Fibroblast of upper back skin (primary cell): ENCODE measurements at places on chromosomes 13 and 19.
A peak's percentile ranks its signal among the peaks of the same experiment; 100 is the strongest.

DNA sequence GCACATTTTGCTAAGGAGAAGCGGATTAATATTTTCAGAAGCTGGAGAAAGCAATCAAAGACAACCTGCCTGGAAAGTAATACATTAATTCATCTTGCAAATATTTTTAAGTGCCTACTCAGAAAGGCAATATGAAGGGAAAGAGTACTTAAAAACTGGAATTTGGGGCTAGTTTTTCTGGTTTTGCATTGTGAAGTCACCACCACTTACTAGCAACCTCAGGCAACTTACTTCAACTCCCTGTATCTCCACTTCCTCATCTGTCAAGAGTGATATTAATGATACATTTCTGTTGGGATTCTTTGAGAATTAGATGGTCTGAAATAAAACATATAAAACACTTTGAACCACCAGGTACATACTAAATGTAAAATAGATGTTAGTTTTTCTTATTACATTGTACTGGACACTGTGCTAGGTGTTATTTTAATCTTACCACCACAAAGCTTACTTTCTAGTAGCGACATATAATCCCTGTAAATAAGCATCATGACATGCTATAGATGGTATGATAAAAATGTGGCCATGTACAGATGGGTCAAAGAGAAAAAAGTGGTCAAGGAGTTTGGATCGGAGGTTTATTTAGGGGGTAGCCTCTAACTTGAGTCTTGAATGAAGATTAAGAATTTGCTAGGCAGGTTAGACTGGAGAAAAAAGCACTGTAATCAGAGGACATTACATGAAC, 101.2 kb downstream of the SPRY2 start:
- peak; percentile 11 for DNase-seq

GRCh38 chr13:66208589-66208988, 1021.5 kb downstream of the PCDH9 start:
- DNase-seq = no peak

GRCh38 chr19:49488863-49489537, 1.6 kb downstream of the RPL13A start:
- no peak for DNase-seq

GRCh38 chr19:37942516-37942902, 35.5 kb downstream of the SIPA1L3 start:
- DNase-seq = no peak

GRCh38 chr13:93771782-93772181, 545.2 kb downstream of the GPC6 start:
- peak; percentile 70 for DNase-seq

DNA sequence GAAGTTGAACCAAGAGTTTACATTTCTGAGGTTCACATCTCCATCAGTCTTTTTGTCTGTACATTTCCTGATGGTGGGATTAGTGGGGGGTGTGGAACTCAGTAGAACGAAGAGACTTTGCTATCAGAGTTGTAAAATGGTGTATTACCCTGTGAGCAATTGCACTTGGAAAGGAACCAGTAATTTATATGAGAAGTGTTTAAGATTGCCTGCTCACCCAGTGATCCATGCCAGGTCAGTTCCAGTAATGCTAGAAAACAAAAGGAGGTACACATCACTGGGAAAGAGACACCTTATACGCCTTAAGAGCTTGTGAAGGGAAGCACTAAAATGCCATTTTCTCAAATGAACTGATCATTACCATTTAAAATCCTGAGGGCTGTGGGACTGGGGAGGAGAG, 7.5 kb upstream of the DACH1 start:
- no peak for DNase-seq

DNA sequence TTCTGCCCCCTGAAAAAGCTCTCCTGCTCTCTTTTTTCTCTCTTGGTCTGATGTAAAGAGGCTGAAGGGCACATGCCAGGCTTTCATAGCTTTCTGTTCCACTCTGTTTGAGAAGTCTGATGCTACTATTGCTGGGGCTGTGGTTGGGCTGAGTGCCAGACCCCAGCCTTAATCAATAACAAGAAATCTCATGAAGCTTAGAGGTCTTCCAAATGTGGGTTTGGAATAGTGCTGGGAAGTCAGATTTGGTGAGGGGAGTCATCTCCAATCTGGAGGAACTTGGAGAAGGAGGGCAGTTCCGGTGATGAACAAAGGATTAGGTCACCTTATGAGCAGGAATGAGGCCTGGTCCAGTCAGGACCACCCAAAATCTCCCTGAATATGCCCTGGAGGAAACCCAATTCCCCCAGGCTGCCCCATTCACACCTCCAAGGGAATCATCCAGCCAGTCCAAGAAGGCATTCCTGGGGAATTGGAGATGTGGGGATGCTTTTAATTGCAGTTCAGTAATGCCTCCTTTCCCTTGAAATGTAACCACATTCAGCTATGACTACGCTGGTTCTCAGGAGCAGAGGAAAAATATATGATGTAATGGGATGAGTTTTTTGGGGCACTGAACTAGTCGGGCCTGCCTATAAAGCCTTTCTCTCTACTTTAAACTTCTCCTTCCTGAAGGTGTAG, 102.0 kb downstream of the STARD13 start:
- DNase-seq = peak; percentile 88

- DNase-seq = peak; percentile 94
Measured at GRCh38 chr13:65597839-65598818, 1632.0 kb downstream of the PCDH9 start.

- DNase-seq = peak; percentile 80
Measured at GRCh38 chr19:38657633-38658222, 10.3 kb downstream of the ACTN4 start.

DNA sequence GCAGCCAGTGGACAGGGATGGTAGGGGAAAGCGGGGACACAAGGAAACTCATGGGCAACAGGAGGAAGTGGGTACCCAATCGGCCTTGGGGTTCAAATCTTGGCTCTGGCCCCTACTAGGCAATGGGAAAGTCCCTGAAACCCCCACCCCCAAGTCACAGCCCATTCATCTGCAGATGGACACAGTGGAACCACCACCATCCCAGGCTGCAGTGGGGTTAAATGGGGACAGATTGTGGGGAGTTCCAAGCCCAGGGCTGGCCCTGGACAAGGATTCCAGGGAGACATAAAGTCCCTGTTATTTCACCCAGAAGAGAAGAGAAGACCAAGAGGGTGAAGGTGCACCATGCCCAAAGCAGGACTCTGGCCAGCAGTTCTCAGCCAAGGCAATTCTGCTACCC, 48.5 kb downstream of the CPAMD8 start:
- no peak for DNase-seq

DNA sequence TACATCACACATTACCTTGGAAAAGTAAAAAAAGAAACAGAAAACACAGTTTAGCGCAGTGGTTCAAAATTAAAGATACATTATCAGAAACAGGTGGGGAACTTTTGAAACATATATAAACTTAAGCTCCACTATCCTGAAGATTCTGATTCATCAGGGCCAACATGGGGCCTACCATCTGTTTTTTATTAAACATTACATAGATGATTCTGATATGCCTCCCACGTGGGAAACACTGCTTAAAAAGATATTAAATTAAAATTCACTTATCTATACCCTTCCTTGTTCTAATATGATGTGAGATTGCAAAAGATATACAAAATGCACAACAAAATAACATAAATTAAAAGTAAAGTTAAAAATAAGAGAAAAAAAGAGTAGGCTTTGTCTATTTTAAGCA, 125.0 kb downstream of the VWA8 start:
- peak; percentile 90 for DNase-seq

DNA sequence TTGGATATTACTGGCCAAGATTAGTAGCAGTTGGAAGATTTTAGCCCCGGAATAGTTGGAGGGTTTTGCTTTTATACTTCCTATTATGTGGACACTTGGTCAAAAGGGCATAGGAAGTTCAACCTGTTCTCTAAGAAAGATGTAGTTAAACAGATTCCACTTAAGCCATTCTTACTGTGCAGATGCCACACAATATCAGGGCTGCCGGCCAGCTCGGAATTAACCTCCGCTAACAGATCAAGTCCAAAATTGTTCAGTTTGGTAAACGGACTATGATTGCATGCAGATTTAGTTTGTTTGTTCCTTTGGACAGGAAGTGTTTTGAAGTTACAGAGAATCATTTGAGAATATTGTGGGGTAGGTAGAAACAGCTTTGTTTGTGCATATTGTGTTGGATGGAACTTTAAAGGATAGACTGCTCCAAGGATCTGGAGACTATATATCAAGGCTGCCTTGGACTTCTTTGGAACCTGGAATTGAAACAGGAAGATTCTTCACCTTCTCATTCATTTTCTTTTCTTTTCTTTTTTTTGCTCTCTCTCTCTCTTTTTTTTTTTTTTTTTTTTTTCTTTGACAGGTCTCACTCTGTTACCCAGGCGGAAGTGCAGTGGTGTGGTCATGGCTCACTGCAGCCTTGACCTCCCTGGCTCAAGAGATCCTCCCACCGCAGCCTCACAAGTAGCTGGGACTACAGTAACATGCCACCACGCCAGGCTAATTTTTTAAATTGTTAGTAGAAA, 5.0 kb upstream of the SPRY2 start:
- DNase-seq = no peak

DNA sequence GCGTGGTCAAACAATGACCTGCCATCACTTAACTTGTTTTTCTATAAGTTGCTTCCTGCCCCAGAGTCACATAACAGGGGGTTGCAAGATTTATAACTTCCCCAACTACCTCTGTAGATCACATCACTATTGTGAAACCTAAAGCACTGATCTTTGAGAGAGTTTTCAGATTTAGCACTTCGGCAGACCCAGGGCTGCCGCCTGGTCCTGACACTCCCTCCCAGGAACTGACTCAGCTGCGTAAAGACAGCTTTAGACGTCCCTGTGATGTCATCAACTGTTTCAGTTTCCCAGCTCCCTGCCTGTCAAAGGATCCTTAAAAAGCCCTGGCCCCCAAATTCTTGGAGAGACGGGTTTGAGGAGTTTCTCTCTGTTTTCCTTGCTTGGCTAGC, 33.3 kb downstream of the IGFL2 start:
- DNase-seq = peak; percentile 49

DNA sequence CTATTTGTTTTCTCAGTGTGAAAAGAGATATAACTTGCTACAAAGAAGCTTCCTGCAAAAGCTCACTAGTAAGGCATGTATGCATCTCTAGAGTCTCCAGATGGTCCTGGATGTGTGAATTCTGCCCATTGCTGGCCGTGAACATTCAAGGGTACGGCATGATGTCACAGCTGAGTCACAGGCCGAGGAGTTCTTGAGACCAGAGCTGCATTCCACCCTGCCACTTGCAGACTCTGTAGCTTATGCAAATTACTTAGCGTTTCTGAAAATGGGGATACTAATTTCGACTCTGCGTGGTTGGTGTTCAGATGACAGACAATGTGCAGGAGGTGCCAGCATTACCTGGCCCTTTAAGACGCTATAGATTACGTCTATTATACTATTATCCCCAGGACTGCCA, 470.7 kb downstream of the ZNF536 start:
- DNase-seq = no peak
